LHCN-M2 (cell line): ENCODE measurements at places on chromosomes 7 and 10. TPM values are rescaled to one million over a fixed set of nuclear protein-coding genes. Genes with fewer than 3 reads are reported as not detected.

- DNase-seq = peak; percentile 6
Observed at GRCh38 chr10:132457328-132458070, 60.5 kb downstream of the PWWP2B start.

GRCh38 chr10:24821986-24822385, 98.3 kb upstream of the ARHGAP21 start:
- peak; percentile 79 for DNase-seq

DNA sequence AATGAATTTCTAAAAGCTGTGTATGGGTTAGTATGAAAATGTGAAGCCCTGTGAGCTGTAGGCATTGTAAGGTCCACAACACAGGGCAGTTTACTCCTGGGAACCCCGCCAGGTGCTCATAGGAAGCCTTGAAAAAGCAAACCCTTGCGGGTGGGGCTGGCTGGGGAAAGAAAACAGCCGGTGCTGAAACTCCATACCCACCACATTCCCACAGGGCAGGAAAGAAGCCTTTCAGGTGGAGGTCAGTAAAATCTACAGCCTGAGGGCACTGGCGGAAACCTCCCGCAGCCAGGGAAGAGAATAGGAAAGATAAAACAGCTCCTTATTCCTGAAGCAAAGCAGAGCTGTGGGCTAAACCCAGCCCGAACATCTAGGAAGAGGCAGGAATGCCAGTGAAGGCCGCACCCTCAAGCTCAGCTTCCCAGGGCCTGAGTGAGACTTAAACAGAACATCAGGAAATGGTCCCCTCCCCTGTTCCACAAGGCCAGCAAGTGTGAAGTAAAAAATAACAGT, 34.7 kb downstream of the PODXL start:
- DNase-seq = no peak

DNA sequence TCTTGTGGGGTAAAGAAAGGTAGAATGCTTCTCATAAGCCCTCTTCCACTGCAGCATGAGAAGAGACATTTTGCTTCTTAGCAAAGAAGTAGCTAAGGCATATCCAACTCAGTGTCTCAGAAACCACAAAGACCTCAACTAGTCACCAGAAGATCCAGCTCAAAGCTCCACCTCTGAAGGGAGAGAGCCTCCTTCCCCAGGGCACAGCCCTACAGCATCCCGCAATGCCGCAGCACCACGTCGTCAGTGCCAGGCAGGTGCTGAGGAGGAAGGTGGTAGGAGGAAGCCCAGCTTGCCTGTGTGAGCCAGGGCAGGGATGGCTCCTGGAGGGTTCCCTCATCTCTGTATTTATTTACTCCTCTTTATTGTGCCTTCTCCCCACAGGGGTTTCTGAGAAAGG, 385.6 kb upstream of the NPVF start:
- DNase-seq = no peak

DNA sequence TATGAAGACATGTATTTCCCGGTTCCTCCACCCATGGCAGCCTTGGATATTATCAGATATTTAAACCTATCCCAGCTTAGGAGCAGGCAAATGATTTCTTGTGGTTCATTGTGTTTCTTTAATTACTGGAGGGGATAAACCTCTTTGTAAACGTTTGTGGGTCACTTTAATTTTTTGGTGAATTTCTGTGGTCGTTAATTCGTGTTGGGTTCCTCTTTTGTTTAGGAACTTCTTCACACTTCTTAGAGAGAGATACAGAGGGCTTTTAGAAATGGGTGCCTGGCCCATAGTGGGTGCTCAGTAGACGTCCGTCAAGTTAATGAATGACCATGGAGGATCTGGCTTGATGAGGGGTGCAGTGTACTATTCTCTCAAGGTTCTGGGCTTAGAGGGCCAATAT, 27.2 kb upstream of the NUB1 start:
- no peak for DNase-seq

- no peak for DNase-seq
Observed at GRCh38 chr10:129075927-129076326, 391.1 kb upstream of the MGMT start.

DNA sequence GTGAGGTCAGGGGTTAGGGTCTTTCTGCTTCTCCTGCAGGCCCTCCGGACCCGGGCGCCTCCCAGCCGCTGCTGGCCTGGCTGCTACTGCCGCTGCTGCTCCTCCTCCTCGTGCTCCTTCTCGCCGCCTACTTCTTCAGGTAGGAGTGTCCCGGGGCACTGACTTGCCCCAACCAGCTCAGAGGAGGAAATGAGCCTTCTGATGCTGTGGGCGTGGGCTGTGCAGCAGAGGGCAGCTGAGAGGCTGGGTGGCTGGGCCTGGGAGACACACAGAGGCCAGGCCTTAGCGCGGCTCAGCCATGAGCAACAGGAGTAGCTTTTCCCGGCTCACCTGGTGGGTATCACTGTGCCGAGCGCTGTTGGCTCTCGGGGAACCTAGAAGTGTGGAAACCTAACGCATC, 78.9 kb downstream of the MKI67 start:
- no peak for DNase-seq

DNA sequence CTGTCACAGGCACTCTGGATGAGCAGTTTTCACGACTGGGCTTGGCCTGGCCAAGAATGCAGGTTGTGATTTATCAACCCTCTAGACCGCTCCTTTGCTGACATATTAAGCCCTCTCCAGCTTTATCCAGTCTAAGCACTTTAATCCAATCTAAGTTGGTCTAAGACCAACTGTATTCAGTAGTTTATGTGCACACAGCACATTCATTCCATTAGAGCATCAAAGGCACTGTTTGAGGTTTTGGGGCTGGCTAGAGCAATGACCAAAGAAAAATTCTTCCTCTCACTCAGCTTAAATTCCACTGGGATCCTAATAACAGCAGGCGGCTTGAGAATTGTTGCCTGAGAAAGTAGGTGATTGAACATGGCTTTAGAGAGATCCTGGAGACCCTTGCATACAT, 176.0 kb upstream of the INSYN2A start:
- no peak for DNase-seq

- peak; percentile 41 for DNase-seq
Observed at GRCh38 chr10:118522791-118523498, 72.5 kb downstream of the PRLHR start.

- no peak for DNase-seq
Observed at GRCh38 chr7:92563345-92563744, 26.8 kb downstream of the FAM133B start.

- DNase-seq = no peak
Observed at GRCh38 chr7:30525429-30525828, 20.8 kb upstream of the GGCT start.

GRCh38 chr10:75040576-75040975, 70.9 kb upstream of the SAMD8 start:
- DNase-seq = no peak

- no peak for DNase-seq
Observed at GRCh38 chr7:133401225-133401624, 148.3 kb downstream of the EXOC4 start.

DNA sequence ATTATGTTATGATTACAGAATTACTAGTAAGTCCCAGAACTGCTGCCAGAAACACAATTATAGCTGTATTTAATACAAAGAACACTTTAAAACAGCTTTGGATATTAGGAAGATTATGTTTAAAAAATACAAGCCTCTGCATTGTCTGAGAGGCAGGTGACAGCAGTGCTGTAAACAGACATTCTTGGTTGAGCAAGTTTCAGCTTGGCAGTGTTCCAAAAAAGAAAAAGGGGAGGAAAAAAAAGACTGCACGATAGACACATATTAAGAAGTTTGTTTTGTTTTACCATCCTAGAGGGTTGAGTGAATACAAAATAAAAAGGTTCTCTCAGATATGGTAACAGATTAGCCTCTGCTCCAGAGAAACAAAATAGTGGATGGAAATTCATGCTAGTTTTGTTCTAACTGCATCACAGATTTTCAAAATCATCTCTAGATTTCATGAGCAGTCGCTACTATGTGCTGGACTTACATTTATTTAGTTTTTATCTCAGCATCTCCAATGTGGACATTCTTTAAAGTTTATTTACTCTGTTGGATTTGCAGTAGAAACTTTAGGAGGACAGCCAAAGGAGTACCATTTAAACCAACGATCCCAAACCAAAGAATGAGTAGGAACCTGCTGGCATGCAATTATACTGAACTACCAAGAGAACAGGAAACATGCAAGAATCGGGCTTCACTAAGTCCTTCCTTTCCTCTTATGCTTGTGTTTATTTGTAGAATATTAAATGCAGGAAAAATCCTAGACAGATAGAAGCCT, 9.0 kb downstream of the FAM204A start:
- DNase-seq = peak; percentile 14

GRCh38 chr7:13321316-13321715, 633.9 kb downstream of the ARL4A start:
- DNase-seq = no peak

GRCh38 chr7:25964483-25964991, 187.5 kb upstream of the NFE2L3 start:
- DNase-seq = no peak

GRCh38 chr10:93992400-93993030, 1.2 kb upstream of the PLCE1 start:
- DNase-seq = peak; percentile 41

DNA sequence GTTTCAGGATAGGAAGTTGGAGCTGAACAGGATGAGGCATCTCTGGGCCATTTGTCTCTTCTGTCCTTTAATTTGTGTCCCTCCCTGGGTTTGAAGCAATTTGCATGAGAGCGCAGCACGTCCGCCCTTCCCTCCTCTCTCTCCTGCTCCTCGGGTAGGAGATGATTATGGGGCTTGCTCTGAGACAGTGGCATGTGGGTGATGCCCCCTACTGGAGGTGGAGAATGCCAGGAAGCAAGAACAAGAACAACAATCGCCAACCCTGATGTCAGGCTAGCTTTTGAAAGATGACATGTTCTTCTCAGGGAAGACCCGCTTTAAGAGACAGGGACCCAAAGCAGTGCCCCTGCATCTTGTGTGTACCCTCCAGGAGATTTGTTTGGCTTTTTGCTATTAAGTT, 63.9 kb upstream of the LOXL4 start:
- DNase-seq = no peak

DNA sequence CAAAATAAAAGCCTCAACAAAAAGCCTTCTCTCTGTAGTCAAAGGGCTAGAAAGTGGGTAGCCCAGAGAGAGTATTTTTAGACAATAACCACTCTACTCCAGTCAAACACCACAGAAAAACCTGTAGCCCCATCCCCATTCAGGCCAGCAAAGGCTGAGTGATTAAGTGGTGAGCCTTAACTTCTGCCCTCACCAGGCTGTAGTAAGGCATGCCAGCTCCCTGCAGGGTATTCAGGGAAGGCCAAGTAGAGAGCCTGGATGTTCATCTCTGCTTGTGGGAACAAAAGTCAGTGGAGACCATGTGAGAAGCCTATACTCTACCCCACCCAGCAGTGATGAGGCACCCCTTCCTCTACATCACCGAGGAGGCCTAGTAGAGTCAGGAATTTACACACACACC, 51.2 kb downstream of the HIF1AN start:
- DNase-seq = no peak

DNA sequence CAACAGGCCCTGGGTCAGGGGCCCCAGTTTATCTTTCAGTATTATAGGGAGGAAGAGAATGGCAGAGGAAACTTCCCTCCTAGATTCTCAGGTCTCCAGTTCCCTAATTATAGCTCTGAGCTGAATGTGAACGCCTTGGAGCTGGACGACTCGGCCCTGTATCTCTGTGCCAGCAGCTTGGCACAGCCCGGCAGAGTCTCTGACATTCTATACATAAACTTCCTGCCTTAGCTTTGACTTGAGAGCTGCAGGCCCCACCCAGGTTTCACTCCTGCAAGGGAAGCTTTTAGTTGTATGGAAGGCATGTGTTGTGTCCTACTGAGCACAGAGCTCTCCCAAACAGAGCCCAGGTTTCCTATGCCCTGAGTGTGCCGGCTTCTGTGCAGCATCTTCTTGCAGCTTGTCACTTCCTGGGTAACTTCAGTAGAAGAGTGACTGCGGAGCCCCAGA, 205.6 kb upstream of the PRSS58 start:
- no peak for DNase-seq

- peak; percentile 54 for DNase-seq
Observed at GRCh38 chr7:23107781-23108180, 2.2 kb downstream of the KLHL7 start.

DNA sequence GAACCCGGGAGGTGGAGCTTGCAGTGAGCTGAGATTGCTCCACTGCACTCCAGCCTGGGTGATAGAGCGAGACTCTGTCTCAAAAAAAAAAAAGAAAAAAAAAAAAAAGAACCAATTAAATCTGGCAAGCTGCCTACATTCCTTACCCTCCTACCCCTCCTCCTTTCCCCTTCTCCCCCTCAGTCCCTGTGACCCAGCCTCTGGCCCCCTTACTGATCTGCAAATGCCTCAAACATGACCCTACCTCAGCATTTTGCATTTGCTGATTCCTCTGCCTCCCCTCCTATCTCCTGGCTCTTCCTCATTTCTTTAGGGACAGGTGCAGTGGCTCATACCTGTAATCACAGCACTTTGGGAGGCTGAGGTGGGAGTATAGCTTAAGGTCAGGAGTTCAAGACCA, 19.3 kb downstream of the CDHR3 start:
- DNase-seq = no peak

GRCh38 chr7:152572101-152572500, 103.8 kb downstream of the XRCC2 start:
- DNase-seq = no peak

GRCh38 chr7:84484502-84485079, 290.0 kb upstream of the SEMA3A start:
- DNase-seq = peak; percentile 61

DNA sequence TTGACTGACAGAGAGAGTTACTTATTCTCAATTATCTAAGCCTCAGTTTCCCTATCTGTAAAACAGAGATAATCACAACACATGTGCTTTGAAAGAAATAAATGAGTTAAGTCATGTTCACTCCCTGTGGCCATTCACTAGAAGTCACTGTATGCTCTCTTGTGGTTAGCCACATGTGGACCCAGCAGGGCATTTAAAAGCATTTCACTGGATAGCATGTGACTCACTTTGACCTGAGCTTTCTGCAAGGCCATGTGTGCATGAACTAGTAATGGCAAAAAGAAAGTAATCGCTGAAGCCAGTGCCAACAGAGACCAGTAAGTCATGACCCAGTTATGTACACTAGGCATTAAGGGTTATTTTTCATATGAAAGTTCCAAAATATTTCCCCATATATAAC, 557.0 kb upstream of the IGFBP3 start:
- peak; percentile 93 for DNase-seq

ABCC2 gene
- total RNA-seq = 0.34 and 0.58 TPM in 2 replicates

TYW1B gene
- 1.2 and 1.5 TPM in 2 replicates for total RNA-seq

BAMBI gene
- 0.80 and 1.7 TPM in 2 replicates for total RNA-seq

VGF gene
- 0.45 and 0.69 TPM in 2 replicates for total RNA-seq

CLCN1 gene
- not detected in 2 replicates for total RNA-seq

SEMA4G gene
- total RNA-seq = 0.46 and 0.64 TPM in 2 replicates

PON3 gene
- total RNA-seq = not detected in 2 replicates

TMEM130 gene
- 0.06 and 0.11 TPM in 2 replicates for total RNA-seq

HOXA1 gene
- total RNA-seq = 3.7 and 5.9 TPM in 2 replicates

EFCAB10 gene
- not detected in 2 replicates for total RNA-seq

SUFU gene
- 4.0 and 4.3 TPM in 2 replicates for total RNA-seq

CDHR3 gene
- 1.2 and 2.3 TPM in 2 replicates for total RNA-seq

AKR1C4 gene
- not detected in 2 replicates for total RNA-seq

OR6V1 gene
- total RNA-seq = not detected in 2 replicates

CCL24 gene
- not detected in 2 replicates for total RNA-seq
